ENCODE measurements at places on chromosomes 1 and 21.

GRCh38 chr1:221284028-221284427 lies 404.8 kb downstream of the HLX start:
- no peak for DNase-seq

DNA sequence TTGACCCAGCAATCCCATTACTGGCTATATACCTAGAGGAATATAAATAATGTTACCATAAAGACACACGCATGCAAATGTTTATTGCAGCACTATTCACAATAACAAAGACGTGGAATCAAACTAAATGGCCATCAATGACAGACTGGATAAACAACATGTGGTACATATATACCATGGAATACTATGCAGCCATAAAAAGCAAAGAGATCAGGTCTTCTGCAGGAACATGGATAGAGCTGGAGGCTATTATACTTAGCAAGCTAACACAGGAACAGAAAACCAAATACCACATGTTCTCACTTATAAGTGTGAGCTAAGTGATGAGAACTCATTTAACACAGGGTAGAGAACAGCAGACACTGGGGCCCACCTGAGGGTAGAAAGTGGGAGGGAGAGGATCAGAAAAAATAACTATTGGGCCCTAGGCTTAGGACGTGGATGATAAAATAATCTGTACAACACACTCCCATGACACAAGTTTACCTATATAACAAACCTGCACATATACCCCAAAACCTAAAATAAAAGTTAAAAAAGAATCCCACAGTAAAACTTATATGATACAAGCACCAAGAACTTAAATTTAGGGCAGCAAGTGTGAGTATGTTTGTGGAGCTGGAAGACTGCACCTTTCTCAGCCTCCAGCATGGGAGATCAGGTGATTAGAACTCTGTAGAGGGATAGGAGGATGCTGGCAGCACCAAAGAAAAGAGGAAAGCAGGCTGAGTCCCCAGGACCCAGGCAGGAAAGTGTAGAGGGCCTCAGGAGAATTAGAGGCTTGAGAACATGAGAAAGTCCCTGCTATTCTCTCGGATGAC lies 320.8 kb upstream of the USP24 start:
- DNase-seq = no peak

DNA sequence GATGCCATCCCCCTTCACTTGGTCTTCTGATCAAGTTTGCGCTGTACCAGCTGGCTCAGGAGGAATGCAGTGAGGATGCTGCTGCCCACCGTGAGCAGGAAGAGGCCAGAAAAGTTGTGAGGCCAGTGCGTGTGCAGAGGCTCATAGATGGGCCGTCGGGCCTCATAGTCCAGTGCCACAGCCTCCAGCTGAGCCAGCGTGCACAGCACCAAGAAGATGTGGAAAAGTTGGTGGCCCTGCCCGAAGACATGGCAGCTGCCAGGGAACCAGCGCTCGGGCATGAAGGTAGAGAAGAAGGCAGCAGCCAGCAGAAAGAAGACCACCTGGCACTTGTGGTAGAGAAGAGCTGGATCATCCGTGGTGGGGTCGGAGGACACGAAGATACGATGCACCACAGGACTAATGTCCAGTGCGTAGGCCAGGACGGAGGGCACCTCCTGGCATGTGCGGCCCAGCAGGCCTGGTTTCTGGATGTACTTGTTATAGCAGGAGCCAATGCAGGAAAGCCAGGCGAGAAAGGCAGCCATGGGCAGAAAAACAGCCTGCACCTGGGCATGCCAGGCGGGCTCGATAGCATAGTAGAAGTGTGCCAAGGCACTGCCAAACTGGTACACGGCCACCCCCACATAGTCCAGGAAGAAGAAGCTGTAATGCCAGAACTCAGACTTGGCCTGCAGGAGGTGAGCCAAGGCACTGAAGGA lies 3.7 kb upstream of the AUNIP start:
- DNase-seq = peak; percentile 66

GRCh38 chr1:240092301-240093119 lies 827 bp downstream of the FMN2 start:
- peak; percentile 77 for DNase-seq

DNA sequence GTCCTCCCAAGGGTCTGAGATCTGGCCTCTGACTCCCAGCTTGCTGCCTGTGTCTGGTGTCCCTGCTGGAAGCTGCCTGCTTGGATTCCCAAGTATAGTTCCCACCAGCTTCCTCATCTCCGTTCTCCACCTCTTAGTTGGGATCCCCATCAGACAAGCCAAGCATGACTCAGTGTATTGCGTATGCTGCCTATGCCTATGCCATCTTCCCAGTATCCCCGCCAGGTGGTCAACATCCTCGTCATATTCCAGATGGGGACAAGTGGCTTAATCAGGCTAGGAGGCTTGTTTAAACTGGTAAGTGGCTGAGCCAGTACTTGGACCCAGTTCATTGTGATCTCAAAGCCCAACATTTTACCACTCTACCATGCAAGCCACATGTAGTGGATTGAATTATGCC lies 204.4 kb downstream of the GRIK3 start:
- peak; percentile 5 for DNase-seq

DNA sequence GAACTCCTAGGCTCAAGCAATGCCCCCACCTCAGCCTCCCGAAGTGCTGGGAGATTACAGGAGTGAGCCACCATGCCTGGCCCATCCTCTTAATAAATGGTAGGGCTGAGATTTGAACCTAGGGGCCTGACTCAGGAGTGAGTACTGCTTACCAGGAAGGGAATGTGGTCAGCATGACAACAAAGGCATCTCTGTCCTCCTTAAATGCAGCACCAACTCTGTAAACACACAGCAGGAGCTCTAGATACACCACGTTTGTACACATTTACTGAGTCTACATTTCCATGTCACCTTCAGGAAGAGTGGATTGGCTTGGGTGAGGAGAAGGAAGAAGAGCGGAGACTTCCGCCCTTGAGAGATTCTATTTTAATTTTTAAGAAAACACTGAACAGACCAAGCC lies 38.5 kb downstream of the HIVEP3 start:
- no peak for DNase-seq

- DNase-seq = no peak
Measured at GRCh38 chr1:224831501-224831900, 98.0 kb upstream of the DNAH14 start.

All from aorta (tissue), 5 donors.